ENCODE measurements at places on chromosomes 4 and X.

DNA sequence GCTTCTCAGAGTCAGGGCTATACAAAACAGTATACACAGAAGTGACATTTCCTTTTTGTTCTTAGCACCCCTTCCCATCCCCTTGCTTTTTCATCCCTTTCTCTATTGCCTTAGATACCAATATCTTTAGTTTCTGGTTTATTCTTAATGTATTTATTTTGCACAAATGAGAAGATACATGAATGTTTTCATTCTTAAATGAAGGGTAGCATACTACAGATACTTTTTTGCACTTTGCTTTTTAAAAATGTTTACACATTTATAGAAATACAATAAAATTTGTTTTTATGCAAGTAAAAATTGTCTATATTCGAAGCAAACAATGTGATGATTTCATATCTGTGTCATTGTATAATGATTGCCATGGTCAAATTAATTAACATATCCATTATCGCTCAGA, 33.1 kb downstream of the TSPAN7 start:
- DNase-seq, result no peak

DNA sequence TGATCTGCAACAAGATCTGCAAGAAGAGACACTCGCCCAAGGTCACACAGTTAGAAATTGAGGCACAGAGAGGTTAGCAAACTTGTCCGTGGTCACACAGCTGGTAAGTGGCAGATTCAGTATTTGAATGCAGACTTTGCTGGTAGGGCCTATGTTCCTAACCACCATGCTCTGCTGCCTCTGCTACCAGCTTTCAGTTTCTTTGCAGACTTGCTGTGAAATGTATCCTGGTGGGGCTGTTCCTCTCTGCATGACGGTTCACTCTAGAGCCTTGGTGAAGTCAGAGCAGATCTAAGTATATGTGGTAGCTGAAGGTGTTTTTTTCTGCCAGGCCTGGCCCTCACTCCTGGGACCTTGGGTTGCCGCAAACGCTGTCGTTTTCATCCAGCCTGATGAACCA, 87.1 kb downstream of the BEND2 start:
- no peak for DNase-seq

DNA sequence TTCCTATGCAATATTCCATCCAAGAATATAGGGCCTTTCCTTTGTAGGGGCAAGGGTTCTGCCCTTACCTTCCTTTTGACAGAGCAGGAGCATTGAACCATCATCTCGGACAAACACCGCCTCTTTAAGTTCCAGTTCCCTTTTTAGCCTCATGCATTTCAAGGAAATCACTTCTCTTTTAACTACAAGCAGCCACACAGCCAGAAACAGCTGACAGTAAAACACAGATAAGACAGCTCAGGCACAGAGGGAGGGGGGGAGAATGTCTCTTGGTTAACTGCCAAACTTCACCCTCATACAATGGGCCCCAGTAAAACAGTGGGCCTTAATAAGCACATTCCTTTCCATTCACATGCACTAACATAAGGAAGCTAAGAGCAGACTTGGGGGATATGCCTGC, 648.3 kb downstream of the GABRG1 start:
- no peak for DNase-seq

DNA sequence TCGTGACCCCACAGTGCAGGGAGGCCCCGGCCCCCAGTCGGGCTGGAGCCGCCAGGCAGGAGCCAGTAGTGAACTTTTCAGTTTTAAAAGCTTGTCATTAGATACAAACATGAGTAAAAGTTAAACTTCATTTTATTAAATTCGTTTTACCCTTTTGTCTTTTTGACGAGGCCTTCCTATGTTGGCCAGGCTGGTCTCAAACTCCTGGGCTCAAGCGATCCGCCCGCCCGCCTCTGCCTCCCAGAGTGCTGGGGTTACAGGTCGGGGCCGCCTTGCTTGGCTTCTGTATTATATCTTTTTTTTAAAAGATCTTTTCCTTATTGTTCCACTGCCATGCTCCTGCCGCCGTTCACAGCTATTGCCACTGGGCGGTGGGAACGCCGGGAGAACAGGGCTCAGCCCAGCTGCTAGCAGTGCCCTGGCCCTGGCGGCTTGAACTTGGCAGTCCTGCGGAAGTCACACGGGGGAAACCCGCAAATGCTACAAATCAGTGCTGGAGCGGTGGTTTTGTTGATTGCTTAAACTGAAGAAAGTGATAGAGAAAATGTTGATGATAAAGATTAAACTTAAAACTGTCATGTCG, 968 bp upstream of the NELFA start:
- DNase-seq, result peak; percentile 10

- DNase-seq, result no peak
These were observed 54.9 kb downstream of the MAP7D2 start for GRCh38 chrX:20061855-20062254.

GRCh38 chrX:10199212-10199611, 42.4 kb downstream of the CLCN4 start:
- no peak for DNase-seq

DNA sequence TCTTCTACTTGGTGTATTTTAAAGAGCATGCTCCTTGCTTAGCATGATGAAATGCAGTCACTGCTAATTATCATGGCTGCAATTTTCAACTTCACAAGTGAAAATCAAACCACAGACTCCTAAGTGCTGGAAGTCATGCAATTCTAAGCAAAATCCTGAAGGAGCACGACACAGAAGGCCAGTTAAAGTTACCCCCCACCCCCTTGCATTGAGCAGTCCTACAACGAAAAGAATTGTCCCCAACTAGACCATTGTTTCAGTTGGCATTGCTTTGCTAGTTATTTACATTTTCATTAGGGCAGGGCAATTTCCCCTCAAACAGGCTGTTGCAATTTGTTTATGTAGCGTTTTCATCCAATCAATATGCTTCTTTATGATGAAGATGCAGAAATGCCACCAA, 321.2 kb downstream of the PCDH7 start:
- no peak for DNase-seq

Data from stimulated activated CD4-positive, alpha-beta T cell treated with anti-CD3 and anti-CD28 coated beads, TNF-alpha, amount 100 ng/mL, for 48 hours (primary cell).